ENCODE measurements at places on chromosomes 4 and X.
A peak's percentile ranks its signal among the peaks of the same experiment; 100 is the strongest.

- DNase-seq = no peak
These were observed 325.9 kb downstream of the ANKRD50 start for GRCh38 chr4:124386648-124387047.

DNA sequence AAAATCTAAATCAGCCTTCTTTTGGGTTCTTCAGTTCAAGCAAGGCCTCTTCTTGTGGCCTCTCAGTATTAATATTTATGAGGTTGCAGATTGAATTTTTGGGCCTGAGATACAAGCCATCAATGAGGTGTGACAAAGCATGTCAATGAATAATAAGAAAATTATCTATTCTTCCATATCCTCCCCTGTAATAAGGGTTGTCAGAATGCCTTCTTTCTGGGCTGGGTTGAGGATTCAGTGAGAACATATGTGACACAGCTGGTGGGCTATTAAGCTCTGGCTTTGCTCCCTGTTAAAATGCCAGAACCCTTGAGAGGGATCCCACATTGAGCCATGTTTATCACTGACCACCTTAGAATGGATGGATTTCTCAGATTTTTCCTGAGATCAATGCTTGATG lies 187.2 kb downstream of the AR start:
- DNase-seq = no peak

DNA sequence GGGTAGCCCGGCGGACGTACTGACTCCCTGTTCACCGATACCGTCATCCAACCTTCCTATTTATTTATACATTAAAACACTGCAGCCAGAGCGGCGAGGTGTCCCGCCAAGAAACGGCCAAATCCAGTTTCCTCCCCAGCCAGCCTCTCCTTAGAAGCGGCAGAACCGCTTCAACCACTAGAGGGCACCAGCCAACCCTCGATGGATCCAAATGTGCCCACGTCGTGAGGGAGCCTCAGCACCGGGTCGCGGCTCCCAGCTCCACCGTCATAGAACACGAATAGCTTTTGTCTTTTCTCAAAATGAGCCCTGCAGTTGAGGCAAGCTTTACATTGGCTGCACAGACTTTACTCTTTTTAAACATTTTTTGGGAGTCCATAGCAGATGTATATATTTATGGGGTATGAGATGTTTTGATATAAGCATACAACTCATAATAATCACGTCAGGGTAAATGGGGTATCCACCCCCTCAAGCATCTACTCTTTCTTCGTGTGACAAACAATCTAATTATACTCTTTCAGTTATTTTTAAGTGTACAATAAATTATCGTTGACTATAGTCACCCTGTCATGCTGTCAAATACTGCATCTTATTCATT lies 13.0 kb upstream of the HELT start:
- peak; percentile 84 for DNase-seq

DNA sequence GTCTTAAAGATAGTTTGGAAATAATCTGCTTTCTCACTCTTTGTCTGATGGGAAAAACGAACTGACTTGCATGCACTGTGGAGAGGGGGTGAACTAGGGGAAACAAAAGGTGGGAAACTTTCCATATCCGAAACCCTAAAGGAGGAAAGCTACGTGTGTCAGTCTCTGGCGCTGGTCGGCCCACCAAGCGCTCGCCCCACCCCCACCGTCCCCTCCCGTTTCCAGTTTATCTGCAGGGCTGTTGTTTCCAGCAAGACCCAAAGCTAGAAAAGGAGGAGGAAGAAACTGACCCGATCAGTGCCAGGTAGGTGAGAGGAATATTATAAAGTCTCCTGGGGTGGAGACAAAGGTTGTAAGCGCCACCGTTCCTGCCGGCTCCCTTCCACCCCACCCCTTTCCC lies 552 bp downstream of the TCEAL9 start:
- DNase-seq = no peak

GRCh38 chrX:11105080-11105479 lies 6.1 kb upstream of the HCCS start:
- no peak for DNase-seq

DNA sequence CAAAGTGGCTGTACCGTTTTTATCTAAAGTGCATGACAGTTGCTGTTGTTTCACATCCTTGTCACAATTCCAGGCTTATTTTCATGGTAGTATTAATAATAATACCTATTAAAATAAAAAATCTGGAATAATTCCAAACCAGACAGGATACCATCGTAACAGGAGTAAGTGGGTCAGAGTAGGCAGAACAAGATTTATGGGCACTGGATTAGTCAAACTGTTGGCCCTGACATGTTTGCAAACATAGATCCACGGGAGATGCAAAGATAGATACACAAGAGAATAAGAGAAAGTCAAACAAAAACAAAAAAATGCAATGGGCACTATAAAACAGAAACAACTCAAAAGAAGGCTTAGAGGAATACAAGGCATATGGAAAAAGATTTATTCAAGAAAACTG lies 449.5 kb upstream of the HS3ST1 start:
- DNase-seq = no peak

DNA sequence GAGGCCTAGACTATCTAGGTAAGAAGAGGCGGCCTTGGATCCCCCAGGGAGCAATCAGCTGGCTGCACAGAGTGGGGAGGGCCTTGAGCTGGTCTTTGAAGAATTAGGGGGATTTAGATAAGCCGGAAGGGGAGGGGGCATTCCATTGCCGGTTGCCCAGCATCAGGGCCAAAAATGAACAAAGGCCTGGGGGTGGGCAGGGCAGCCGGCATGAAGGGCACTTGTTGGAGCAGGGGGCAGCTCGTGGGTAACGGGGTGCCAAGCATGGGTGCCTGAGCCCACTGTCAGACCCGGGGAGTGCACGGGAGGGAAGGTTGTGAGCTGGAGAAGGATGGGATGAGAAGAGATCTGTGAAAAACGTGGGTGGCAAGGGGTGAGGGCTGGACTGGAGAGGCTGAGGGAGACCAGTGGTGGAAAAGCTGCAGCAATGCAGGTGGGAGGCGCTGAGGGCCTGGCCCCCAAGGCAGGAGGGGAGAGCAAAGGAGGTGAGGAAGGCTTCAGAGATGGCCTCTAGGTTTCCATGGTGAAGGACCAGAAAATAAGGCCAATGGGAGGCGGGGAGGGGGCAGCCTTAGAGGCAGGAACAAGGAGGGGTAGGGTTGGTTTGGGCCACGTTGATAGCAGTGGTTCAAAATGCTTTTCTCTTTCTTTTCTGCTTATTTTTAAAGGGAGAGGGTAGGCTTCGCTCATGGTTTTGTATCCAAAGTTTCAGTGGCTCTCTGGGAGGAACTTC lies 8.6 kb downstream of the KLF3 start:
- DNase-seq = no peak

DNA sequence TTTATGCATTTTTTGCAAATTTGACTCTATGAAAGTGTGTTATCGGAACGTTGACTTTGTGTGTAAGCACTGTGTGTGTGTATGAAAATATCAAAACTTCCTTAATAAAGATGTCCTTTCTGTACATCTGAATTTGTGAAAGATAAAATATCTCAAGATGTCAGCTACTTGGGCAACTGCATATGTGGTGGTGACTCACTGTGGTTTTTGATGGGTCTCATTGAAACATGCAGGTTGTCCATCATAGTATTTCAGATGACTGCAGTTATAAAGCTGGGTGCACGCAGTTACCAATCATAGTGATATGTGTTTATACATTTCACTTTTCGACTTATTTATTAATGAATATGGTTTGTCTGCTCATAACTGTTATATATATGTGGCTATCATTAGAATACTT lies 19.7 kb upstream of the BBS12 start:
- DNase-seq = no peak

- DNase-seq = no peak
These were observed 45.8 kb downstream of the ENOX2 start for GRCh38 chrX:130857207-130857606.

DNA sequence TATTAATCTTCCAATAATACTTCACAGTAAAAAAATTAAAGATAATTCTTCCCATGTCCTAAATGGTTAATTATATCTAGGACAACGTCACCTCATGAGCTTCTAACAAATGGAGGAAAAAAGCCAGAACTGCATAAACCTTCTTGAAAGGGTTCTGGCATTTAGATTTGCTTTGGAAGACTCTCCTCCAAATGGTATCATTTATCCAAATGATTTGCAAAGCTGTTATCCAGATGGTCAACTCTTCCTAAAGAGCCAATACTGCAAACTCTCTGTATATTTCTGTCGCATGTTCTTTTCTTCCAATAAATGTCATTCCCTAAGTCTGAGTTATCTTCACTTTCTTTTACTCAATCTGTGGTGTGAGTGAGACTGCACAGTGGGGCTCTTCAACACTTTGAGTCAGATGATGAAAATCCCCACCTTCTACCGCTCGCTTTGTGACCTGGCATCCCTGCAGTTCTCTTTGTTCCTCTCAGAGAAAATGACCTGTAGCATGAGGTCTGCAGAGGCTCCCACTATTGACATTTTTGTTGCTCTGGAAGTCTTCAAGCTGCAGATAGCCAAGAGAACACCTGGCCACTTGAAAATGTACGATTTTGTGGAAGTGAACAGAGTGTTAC lies 52.9 kb downstream of the TMEM150C start:
- no peak for DNase-seq

- DNase-seq = no peak
These were observed 20.6 kb downstream of the LYAR start for GRCh38 chr4:4269331-4269731.

GRCh38 chrX:19556202-19556601 lies 40.9 kb upstream of the MAP3K15 start:
- DNase-seq = no peak
